ENCODE measurements at places on chromosomes 11 and 22.

GRCh38 chr11:72573072-72573854, 101.0 kb downstream of the PDE2A start:
- DNase-seq: peak; percentile 65

GRCh38 chr11:67490727-67491065, 7.9 kb downstream of the AIP start:
- no peak for DNase-seq

- DNase-seq: no peak
These were observed 911 bp downstream of the FGF19 start for GRCh38 chr11:69702769-69703452.

DNA sequence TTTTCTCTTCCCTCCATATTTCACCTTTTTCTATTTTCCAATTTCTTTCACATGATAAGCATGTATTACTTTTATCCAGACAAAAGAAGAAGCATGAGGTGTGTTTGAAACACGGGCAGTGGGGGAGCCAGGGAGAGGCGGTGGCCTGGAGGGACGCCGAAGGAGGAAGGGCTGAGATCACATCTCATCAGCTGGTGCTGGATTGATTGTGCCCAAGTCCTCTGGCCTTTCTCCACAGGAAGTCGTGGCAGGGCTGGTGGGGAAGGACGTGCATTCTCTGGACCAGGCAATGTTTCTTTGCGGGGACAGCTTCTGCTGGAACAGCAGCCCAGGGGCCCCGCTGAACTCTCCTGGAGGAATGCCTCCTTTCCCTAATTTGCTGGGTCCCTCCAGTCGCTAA, 82.9 kb downstream of the MIAT start:
- no peak for DNase-seq

GRCh38 chr22:31126869-31127175, 4.1 kb downstream of the INPP5J start:
- no peak for DNase-seq

DNA sequence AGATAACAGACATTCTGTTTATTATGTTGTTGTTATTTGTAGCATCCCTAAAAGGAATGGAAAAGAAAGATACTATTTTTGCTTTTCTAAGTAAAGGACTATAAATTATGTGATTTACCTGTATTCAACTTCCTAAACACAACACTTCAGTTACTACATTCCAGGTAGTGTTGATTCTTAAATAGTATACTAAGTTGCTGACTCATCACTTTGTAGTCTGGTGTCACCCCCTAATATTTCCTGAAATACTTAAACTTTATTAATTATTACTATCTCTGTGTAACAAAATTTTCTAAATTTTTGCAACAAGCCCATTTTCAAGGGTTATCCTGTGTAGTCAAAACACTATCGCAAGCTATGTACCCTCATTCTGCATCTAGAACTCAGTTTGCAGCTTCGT, 7.0 kb downstream of the SYTL2 start:
- DNase-seq: no peak

- DNase-seq: peak; percentile 44
These were observed 2.2 kb downstream of the CADM1 start for GRCh38 chr11:115501893-115502589.

- peak; percentile 14 for DNase-seq
These were observed 717 bp upstream of the ZNF202 start for GRCh38 chr11:123742031-123742723.

DNA sequence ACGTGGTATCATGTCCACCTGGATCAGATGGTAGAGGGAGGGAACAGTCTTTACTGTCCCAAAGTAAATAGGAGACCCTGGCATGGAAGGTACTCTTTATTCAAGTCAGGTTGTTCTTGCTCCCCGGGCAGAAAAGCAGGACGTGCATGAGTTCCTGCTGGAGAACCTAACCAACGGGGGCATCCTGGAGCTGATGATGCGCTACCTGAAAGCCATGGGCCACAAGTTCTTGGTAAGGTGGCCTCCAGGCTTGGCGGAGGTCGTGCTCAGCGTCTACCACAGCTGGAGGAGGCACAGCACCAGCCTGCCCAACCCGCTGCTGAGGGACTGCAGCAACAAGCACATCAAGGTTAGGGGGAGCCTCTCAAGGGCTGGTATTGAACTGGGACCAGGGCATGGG, 48.7 kb downstream of the CABIN1 start:
- DNase-seq: no peak

DNA sequence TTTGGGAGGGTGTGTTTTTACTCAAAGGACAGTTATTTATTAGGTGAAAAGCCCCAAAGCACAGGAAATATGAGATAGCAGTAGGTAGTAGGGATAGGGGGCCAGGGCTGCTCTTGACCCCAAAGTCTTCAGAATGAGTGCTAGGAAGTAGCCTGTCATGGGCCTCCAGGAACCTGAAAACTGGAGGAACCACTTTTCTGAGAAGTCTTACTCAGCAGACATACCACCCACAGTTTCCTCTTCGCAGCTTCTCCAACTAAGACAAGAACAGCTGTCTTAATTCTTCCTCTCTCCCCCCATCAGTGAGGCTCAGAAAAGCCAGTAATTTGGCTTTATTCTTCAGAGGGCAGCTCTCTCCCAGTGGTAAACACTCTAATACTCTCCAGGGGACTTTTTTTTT, 84.0 kb upstream of the CTSC start:
- no peak for DNase-seq

DNA sequence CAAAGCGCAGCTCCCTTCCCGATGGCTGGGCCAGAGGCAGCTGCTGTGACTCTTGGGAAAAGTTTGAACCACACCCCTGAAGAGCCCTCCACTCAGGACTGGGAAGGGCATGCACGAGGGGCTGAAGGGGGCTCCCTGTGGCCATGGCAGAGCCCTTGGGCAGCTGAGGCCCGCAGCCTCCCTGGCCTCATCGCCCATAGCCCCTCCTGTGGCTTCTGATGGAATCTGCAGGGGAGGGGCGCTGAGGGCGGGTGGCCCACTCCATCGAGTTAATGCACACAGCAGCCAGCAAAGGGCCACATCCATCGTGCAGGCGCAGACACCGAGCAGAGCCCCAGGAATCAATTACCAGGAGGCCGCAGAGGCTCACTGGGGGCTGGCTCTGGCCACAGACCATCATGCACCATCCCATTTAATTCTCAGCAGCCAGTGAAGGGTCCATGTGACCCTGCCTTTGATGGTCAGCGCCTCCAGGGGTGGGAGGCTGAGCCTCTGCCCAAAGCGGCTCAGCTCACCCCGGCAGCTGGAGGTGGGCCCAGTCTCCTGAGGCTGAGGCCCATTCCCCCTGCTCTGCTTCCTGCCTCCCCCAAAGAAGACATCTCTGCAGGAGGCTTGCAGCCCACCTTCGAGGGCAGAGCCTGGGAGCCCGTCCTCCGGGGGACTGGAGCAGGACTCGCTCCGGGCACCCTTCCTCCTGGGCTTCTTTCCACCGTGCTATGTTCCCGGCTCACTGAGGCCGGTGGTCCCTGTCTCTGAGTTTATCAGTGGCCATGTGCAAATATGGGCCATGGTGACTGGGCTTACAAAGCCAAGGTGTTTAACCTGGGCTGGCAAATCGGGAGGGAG, 1410.2 kb downstream of the BRD1 start:
- no peak for DNase-seq

DNA sequence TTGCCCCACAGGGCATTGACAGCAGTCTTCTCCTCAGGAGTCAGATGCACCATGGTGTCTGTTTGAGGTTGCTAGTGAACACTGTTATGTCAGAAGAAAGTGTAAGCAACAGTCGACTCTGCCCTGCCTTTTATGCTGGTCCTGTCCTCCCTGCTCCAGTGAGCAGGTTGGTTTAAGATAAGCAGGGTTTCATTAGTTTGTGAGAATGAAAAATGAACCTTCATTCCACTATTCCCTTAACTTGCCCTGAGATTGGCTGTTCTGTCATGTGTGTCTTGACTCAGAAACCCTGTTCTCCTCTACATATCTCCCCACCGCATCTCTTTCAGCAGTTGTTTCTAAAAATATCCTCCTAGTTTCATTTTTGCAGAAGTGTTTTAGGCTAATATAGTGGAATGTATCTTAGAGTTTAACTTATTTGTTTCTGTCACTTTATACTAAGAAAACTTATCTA, at the start of gene HBD:
Gene HBD, minus strand, starts transcription at position 103 of the 454 bp plus-strand sequence. Its CDS starts 50 bp downstream, at position 53.
- DNase-seq: peak; percentile 3

DNA sequence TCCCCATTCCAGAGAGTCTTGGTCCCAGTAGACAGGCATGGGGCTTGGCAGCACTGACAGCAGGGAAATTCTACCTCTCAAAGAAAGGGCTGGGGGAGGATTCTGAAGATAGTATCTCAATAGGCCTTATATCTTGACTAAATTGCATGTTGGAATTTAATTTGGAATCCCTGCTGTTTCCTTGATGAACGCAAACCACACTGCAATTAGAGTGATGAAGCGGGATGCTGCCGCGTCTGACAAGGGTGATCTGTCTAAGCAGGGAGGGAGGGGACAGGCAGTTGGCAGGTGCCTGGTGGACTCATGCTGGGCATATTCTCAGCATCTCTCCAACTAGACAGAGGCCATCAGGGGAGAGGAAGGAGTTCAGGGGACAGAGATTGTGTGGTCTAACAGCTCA, 48.4 kb downstream of the COMMD9 start:
- no peak for DNase-seq

DNA sequence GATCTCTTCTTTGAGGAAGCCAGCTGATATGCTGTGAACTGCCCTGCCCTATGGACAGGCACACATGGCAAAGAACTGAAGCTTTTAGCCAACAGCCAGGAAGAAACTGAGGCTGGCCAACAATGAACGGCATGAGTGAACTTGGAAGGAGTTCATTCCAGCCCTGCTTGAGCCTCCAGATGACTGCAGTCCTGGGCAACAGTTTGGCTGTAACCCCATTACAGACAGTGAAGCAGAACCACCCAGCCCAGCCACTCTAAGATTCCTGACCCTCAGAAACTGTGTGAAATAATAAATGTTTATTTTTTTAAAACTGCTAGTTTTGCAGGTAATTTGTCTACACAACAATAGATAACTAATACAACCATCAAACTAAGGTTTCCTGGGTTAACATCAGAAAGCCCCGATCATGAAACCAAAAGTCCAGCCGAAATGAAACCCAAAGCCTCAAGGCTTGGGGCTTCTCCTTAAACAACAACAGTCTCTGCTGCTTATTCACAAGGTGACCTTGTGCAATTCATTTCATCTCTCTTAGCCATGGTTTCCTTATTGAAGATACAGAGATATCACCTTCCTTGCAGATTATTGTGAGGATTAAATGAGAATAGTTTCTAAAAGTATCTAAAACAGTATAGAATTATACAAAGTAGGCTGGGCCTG, 31.4 kb downstream of the PAK1 start:
- no peak for DNase-seq

Measured in cardiac muscle cell (in vitro differentiated cells and primary cell).